Posterior vena cava (tissue), 2 donors: ENCODE measurements at places on chromosomes 16 and 17. TPM values are rescaled to one million over a fixed set of nuclear protein-coding genes. Genes with fewer than 3 reads are reported as not detected.
A peak's percentile ranks its signal among the peaks of the same experiment; 100 is the strongest.

DNA sequence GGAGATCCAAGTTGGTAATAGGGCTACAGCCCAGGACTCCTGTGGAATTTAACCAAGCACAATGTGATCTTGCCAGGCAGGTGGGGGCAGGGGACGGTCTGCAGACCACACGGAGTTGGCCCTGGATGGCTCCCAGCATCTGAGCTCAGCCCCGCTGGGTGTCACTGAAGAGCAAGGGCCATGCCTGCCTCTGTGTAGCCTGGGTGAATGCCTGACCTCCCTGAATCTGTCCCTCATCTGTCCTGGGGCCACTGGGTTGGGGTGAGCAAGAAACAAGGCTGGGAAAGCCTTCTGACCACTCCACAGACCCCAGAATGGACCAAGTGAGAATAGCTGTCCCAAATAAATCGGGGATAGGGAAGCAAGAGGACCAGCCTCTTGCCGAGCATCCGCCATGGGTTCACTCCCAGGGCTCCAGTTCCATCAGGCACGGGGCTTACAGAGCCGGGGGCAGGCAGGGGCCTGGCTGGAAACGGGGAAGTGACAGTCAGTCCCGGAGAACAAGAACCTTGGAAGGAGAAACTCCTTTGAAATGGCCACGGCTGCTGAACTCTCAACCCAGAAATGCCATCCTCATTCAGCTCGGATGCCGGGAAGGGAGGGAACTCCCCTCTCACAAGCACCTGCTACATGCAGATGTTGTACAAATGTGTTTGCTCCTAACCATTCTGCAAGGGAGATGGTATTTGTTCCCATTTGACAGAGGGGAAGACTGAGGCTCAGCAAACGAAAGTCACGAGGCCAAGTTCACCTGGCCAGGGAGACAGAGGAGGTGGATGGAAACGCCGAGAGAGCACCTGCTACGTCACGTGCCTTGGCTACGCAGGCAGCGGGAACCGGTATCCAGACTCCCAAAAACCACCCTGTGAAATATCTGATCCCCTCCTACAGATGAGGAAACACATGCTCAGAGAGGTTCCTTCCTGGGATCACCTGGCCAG is 50.0 kb downstream of the RMI2 start:
- peak; percentile 52 for DNase-seq

DNA sequence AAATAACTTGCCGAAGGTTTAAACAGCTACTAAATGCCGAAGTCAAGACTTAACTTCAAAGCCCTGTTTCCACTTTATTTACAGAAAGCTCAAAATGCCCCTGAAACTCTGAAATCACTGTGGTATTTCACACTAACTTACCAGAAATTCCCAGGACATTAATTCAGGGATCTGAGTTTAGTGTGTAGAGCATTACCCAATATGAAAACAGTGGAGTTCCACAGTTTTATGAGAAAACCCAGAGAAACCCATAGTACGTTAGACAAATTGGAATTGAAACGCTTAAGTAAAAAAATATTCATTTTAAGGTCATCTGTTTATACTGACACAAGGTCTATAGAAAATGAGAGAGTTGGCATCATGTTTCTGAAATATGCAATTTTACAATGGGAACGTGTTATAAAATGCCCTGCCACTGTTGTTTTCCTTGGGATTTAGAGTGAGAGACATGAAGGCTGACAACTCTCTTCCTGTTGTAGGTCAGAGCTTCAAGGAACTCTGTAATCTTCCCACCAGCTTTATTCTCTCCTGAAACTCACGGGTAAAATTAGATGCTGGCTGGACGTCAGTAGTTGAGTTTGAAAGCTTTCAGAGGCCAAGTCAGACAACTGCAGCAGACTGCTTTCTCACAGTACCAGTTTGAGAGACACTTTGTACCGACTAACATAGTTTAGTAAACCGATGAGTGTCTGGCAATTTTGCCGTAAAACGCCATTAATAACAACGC is 139.4 kb upstream of the TBX2 start:
- DNase-seq: no peak

Gene PDP2
- 5.0 TPM for total RNA-seq

- DNase-seq: no peak
These were observed 22.4 kb downstream of the CMC2 start for GRCh38 chr16:80984124-80984892.

DNA sequence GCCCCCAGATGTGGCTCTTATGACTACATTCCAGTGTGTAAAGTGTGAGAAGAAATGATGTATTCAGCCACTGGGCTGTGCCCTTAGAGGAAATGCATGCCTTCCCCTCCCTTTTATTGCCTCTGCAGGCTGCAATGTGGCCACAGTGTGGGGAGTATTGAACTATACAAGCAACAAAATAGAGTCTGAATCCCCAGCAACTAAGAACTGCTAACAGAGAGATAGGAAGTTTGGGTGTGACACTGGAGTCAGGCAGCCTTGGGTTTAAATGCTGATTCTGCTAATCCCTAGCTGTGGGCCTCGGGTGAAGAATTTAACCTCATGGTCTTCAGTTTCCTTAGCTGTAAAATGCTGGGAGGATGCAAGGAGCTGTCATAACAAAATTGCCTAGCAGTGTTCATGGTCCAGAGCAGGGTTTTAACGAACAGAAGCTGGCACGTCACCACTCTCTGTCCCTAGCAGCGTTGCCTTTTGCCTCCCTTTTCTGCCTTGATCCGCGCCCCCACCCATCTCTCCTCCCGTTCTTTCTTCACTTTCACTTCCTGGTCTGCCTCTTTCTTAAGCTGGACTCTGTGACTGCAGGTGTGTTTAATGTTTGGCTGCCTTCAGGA is 50.3 kb downstream of the KPNA2 start:
- DNase-seq: no peak

- DNase-seq: no peak
These were observed 60.7 kb upstream of the SREBF1 start for GRCh38 chr17:17897442-17897841.
